ENCODE measurements at places on chromosomes 12 and 14.

DNA sequence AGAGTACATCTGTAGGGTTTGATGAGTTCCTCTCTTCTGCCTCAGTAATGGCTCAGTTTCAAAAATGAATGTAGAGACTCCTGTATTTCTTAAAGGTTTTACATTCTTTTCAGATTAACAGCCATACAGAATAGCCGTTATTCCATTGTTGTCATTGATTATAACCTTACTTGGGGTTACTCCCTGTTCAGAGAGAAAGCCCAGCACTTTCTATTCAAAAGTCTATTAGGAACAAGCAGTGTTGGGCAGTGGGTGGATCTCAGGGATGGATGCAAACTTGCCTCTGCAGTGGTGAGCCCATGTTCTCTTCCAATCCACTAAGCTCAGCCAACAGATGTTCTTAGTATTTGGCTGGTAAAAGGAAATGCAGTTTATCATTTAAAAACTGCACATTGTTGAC lies 342.6 kb upstream of the E2F7 start:
- DNase-seq, result no peak

- no peak for DNase-seq
These were observed 32.0 kb upstream of the SIX1 start for GRCh38 chr14:60681271-60681670.

DNA sequence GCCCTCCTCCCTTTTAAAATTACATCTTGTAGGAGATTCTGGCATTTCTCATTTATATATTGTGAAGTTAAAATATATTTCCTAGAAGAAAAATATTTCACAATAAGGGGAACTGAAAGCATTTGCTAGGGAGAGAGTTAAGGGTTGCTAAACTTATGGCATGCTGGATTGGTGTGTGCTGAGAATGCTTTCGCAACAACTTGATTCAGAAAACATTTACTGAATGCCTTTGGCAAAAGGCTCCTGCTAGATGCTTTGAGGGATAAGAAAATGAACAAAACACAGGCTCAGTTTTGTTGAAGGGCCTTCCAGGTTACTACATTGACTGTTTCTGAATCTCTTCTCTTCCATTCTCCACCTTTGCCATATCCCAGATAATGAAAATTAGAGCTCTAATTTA lies 67.5 kb downstream of the DIP2B start:
- DNase-seq, result peak; percentile 93

- DNase-seq, result no peak
These were observed 97.8 kb downstream of the HMGA2 start for GRCh38 chr12:65922077-65922476.

DNA sequence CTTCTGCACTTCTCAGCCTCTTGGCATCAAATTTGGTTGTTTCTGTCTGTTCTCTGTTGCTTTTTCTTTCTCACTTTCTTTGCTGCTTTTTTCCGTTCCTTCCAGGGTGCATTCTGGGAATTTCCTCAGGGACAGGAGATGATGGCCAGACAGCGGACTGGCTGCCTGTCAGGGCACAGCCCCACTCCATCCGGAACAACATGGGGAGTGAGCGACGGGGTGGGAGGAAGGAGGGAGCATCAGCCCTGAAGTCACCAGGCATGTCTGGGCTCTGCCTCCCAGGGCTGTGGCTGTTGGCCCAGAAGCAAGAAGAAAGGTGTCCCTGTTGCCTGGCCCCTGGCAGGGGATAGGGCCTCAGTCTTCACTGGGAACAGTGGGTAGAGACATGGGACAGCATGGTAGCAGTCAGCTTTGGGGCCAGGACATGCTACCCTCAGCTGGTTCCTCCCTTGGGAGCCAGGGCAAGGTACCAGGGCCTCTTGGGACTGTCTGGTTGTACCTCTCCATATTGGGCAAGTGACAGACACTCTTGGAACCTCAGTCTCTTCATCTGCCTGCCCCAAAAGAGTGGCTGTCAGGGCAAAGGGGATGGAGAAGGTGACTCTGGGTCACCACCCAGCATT lies 8.6 kb downstream of the PGF start:
- DNase-seq, result no peak

DNA sequence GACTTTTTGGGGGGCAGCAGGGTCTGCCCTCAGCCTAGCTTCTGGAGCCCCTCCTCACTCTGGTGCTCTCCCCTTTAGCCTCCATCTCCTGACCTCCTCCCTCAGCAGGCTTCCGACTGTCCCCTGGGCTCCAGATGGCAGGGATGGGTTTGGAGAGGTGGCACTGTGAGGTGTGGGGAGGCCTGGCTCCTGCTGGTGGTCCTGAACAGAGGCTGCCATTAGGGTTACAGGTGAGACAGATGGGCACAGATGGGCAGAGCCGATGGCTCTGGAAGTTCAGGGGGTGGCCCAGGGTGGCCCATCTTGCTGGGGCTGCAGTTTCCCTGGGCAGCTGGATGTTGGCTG lies 68.5 kb upstream of the BEGAIN start:
- DNase-seq, result no peak

- no peak for DNase-seq
These were observed 927.6 kb downstream of the GALC start for GRCh38 chr14:87065366-87065765.

DNA sequence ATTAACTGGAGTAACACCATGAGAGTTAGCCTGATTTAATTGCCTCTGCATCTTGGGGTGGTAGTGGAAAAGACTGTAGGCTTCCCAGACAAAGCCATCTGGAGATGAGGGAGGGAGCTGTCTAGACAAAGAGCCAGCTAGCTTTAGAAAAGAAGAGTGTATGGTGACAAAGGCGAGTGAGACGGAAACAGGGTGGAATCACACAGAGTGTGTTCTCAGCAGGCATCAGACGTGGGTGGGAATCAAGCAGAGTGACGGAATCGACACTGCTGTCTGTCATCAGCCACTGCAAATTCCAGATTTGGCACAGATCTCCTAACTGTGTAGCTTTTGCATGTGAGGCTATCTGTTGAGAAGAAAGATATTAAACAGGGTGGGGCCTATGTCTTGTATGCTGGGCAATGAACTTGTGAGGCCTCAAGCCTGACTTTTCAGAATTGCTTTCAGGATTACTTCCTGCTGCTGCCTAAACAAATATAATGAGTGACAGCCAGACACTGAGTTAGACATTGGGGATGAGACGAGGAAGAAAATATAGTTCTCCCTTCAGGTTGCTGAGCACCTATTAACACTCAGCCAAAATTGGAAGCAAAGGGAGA lies 236.5 kb upstream of the GRIP1 start:
- DNase-seq, result no peak

GRCh38 chr14:92317511-92317910 lies 5.5 kb upstream of the SLC24A4 start:
- DNase-seq, result no peak

- DNase-seq, result no peak
These were observed 8.8 kb downstream of the DENND5B start for GRCh38 chr12:31582155-31582554.

DNA sequence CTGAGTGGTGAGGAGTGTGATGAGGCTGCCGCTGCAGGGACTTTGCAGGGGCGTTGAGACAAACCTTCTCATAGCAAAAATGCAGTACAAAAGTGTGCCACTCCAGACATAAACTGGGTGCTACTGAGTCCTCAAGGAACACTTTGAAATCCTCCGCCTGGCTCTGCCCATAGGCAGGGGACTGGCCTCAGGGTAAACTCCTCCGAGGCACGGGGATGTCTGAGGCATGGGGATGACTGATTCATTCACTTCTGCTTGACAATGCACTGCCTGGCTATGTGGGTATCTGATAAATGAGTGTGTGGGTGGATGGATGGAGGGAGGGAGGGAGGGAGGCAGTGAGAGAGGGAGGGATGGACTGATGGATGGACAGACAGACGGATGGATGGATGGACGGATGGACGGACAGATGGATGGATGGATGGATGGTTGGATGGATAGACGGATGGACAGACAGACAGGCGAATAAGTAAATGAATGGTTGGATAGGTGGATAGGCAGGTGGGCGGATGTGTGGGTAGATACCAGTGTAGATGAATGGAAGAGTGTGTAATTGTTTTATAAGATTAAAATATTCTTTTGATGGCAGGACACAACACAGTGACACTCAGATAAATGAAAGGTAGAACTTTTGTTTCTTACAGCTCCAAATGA lies 2.1 kb upstream of the BDKRB2 start:
- no peak for DNase-seq
